Right lobe of liver (tissue), 6 donors: ENCODE measurements at places on chromosomes 12 and 14.

DNA sequence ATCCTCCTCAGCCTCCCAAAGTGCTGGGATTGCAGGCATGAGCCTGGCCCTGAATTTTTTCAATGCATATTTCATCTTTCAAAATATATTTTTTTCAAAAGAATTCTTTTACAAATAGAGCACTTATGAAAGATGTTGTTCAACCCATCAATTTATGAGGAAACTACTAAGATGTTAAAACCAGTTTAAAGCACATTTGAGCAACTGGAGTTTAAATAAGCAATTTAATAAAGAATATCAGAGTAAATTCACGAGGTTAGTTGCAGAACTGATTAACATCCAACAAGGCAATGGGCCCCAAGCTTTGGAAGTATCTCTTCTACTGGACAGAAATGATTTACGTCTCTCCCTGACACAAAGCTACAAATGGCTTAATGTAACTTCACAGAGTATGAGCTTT is 23.3 kb downstream of the GLT1D1 start:
- no peak for DNase-seq
- no peaks in the 10 kb centered on the region for H3K27me3 ChIP-seq
- H3K27ac ChIP-seq: no peak overlapping the region
- H3K36me3 ChIP-seq: no peaks in the 10 kb centered on the region

- no peaks in the 10 kb centered on the region for H3K27me3 ChIP-seq
- H3K27ac ChIP-seq: no peak overlapping the region
- H3K4me3 ChIP-seq: no peak overlapping the region
- no peaks in the 10 kb centered on the region for H3K36me3 ChIP-seq
- DNase-seq: peak; percentile 62
These were observed 58.1 kb downstream of the PLEKHG3 start for GRCh38 chr14:64762044-64763034.

- H3K27ac ChIP-seq: no peak overlapping the region
- no peaks in the 10 kb centered on the region for H3K36me3 ChIP-seq
- H3K4me1 ChIP-seq: no peaks in the 10 kb centered on the region
- no peak for DNase-seq
These were observed 44.7 kb downstream of the FSCB start for GRCh38 chr14:44462381-44462780.

DNA sequence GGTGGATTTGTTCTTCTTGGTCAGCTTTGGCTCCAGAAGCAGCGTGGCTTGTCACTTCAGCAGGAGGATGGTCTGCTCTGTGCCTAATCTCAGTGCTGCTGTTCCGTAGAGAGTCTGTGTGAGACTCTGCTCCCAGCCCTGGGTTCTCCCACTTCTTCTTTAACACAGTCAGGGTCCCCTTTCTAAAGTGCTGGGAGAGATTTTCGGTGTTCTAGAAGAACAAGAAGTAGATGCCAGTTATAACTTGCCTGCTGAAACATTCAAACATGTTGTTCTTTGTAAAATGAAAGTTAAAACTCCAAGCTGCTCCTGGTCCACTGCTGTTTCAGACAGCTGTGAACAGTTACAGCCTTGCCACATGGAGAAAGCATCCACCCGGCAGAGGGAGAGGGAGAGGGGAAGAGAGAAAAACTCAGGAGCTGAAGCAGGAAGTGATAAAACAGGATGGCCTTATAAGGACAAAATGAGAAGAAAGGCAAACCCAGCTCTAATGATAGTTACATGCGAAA is 55.2 kb upstream of the CERS5 start:
- DNase-seq: no peak
- H3K4me3 ChIP-seq: peak overlapping the region; percentile 28
- no peaks in the 10 kb centered on the region for H3K36me3 ChIP-seq
- H3K27ac ChIP-seq: peak overlapping the region; percentile 20

DNA sequence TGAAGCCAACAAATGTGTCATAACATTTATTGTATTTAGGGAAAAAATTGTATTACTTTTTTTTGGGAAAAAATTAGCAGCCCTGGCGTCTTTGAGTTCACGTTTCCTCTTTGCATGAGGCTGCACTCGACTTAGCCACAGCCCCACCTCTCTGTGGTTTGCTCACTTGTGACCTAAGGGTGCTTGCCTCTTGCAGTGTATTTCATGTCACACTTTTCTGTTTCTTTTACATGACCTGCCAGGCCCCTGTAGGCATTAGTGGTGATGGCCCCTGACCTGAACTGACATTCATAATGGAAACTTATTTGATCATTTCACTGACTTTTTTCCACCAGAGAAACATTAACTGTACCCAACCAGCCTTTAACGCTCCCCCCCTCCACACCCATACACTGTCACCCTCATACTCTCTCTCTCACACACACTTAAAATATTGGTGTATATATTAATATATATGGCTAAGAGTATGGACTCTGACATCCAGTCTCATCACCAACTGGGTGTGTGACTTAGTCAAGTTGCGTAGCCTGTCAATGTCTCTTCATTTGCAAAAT is 122.9 kb downstream of the PRKCH start:
- H3K4me3 ChIP-seq: no peak overlapping the region
- H3K4me1 ChIP-seq: no peaks in the 10 kb centered on the region

DNA sequence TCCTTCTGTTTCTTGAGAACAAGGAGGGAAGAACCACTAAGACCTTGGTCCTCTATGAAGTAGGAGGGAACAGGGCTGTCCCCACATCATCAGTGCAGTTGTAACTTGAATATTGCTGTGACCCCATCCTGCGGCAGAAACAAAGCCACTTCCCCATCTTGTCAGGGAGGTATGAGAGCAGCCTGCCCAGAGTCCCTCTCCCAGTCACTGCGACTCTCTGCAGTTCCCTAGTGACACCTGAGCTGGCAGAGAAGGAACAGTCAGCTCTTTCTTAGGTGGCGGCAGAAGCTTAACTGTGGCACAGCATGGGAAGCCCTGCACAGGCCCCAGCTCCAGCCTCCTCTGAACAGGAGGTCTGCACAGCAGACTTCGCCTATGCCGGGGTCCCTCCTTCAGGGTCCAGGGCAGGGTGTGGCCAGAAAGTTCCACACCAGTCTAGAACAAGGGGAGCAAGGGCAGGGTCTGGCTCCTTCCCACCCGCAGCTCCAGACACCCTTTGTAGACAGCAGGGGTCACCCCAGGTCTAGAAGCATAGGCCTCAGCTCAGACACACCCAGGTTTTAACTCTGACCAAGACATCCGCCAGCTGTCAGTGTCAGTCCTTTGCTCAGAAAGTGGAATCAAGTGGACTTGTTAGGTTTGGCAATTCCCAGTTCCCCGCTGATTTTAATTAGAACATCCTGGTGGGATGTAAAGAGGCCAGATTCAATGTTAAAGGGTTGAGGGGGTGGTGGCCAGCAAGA is 36.8 kb downstream of the DEGS2 start:
- no peak overlapping the region for H3K4me3 ChIP-seq
- no peak overlapping the region for H3K27ac ChIP-seq
- H3K36me3 ChIP-seq: no peaks in the 10 kb centered on the region
- H3K4me1 ChIP-seq: no peaks in the 10 kb centered on the region
- no peaks in the 10 kb centered on the region for H3K27me3 ChIP-seq

GRCh38 chr14:100106250-100107112 is 41.3 kb downstream of the EVL start:
- H3K4me1 ChIP-seq: no peaks in the 10 kb centered on the region
- H3K36me3 ChIP-seq: peaks cover 10% of the 10 kb centered on the region
- no peak overlapping the region for H3K4me3 ChIP-seq
- H3K27me3 ChIP-seq: no peaks in the 10 kb centered on the region
- no peak overlapping the region for H3K27ac ChIP-seq

GRCh38 chr12:75661908-75662307 is 150.5 kb upstream of the KRR1 start:
- H3K27ac ChIP-seq: no peak overlapping the region
- no peak for DNase-seq
- H3K27me3 ChIP-seq: no peaks in the 10 kb centered on the region
- H3K36me3 ChIP-seq: no peaks in the 10 kb centered on the region

GRCh38 chr12:124493809-124494750 is 73.3 kb downstream of the NCOR2 start:
- H3K36me3 ChIP-seq: no peaks in the 10 kb centered on the region
- no peak for DNase-seq
- no peak overlapping the region for H3K27ac ChIP-seq
- no peak overlapping the region for H3K4me3 ChIP-seq

DNA sequence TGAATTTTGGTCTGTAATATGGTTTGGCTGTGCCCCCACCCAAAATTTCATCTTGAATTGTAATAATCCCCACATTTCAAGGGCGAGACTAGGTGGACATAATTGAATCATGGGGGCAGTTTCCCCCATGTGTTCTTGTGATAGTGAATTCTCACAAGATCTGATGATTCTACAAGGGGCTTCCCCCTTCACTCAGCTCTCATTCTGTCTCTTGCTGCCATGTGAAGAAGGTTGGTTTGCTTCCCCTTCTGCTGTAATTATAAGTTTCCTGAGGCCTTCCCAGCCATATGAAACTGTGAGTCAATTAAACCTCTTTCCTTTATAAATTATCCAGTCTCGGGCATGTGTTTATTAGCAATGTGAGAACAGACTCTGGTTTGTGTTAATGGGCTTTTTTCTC is 5.9 kb downstream of the LRRC9 start:
- no peaks in the 10 kb centered on the region for H3K4me1 ChIP-seq
- H3K27ac ChIP-seq: no peak overlapping the region
- H3K27me3 ChIP-seq: no peaks in the 10 kb centered on the region
- H3K4me3 ChIP-seq: no peak overlapping the region
- no peak for DNase-seq

DNA sequence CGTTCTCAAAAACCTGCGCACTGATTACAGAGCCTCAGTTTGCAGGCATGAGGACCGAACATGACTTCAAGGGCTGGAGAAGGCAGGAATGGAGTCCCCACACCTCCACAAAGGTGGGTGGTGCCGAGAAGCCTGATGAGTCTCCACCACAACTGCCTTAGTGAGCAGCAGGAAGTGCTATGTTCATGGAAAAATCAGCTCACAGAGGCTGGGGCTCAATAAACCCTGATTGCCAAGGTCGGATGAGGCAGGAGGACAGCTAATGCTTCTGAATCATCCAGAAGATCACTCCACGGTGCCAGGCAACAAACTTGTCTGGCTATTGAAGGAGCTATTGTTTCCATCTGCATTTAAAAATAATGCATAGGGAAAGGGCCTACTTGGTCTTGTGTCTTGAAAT is 31.1 kb downstream of the APPL2 start:
- H3K27ac ChIP-seq: no peak overlapping the region
- no peak overlapping the region for H3K4me3 ChIP-seq
- peaks cover 62% of the 10 kb centered on the region for H3K36me3 ChIP-seq
- H3K27me3 ChIP-seq: no peaks in the 10 kb centered on the region
- peaks cover 10% of the 10 kb centered on the region for H3K4me1 ChIP-seq

DNA sequence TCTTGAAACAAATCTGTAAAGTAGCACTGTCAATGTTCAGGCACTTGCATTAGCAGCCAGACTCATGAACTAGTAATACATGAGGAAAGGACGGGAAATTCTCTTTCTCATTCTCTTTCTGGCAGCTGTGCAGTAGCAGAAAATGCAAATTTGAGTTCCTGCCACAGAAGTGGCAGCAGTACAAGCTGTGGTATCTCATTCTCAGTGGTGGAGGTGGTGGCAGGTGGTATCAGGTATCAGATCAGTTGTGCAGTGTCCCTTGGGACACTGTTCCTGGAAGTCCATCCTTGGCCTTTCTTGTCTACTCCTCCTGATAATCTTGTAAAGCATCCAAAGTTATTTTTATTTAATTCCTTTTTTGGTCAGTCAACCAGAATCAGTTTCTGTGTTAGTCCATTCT is 103.0 kb downstream of the C12orf42 start:
- no peaks in the 10 kb centered on the region for H3K27me3 ChIP-seq
- H3K27ac ChIP-seq: no peak overlapping the region
- no peaks in the 10 kb centered on the region for H3K4me1 ChIP-seq
- H3K36me3 ChIP-seq: no peaks in the 10 kb centered on the region
- no peak overlapping the region for H3K4me3 ChIP-seq
